Upper lobe of left lung (tissue), 6 donors: ENCODE measurements at places on chromosomes 2 and 18. TPM values are rescaled to one million over a fixed set of nuclear protein-coding genes. Genes with fewer than 3 reads are reported as not detected.

The ACMSD gene
- not detected for total RNA-seq

The CCDC142 gene
- 22.0 TPM for total RNA-seq

- no peak for DNase-seq
Measured at GRCh38 chr2:117127680-117128079, 686.8 kb upstream of the DDX18 start.

DNA sequence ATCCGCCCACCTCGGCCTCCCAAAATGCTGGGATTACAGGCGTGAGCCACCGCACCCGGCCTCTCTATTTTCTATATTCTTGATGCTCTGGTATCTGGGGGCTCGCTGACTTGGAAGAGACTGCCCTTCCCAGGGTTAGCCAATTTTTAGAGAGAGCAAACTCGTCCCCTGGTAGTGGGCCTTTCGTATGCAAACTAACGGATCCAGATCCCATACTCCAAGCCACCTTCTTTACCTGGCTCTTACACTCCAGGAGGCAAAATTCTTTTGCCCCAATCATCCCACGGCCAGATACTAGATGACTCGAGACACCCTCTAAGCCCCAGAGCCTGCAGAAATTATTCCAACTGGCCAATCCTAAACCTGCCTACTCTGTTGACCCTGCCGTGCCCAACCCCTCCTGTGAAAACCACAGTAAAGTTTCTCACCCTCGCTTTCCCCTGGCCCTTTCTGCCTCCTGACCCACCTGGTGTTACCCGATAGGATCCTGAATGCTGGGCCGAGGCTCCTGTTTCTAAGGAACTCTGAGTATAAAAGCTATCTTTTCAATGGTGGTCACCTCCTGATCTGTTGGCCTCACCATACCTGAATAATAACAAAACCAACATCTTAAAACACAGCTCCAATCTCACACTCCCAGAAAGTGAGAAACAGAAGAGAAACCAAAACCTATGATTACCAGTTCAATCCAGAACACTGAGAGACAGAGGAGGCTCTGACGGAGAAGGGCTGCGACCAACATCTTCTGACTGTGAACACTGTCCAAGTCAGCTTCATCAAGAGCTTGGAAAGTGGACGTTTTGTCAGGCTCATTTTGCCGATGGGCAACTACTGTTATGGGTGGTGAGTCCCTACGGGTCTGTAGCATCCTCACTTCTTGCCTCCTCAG, 57.6 kb upstream of the ZNF532 start:
- DNase-seq = no peak

The FAM237A gene
- not detected for total RNA-seq

The C2orf66 gene
- total RNA-seq = 1.2 TPM

- no peak for DNase-seq
Measured at GRCh38 chr18:50013363-50014138, 181.4 kb downstream of the MYO5B start.

DNA sequence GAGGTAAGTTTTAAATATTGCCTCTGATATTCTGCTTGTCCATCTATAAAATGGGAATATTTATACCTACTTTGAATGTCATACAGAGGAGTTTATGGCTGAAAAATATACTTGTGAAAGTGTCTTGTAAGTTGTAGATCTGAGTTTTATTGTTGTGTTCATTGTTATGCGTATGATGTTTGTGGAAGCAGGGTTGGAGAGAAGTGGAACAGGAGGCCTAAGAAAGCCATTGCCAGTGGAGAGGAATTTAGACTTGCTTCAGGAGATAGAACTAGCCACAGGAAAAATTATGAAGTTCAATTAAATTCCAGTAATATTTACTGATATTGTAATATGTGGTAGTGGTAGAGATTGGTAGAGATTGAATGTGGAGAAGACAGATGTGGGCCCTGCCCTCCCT, 491.9 kb upstream of the FANCL start:
- DNase-seq = no peak
